ENCODE measurements at places on chromosomes 2 and 18.
A peak's percentile ranks its signal among the peaks of the same experiment; 100 is the strongest.

DNA sequence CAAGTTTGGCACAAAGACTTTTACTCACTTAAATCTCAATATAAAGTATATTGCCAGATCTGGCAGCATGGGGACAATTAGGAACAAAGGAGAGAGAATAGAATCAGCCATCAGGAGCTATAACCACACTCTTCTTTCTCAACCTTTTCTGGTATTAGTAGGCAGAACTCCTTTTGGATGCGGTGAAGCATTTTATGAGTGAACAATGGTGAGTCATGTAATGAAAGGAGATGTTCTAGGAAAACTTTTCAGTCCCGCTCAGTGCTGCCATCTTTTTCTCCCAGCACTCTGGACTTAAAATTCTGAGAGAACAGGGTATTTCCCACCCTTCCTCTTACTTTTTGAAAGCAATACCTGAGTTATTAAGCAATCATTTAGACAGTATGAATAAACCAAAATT, 32.2 kb downstream of the PLEKHA3 start:
- DNase-seq, result no peak

GRCh38 chr2:215522237-215522636, 86.4 kb upstream of the FN1 start:
- no peak for DNase-seq

DNA sequence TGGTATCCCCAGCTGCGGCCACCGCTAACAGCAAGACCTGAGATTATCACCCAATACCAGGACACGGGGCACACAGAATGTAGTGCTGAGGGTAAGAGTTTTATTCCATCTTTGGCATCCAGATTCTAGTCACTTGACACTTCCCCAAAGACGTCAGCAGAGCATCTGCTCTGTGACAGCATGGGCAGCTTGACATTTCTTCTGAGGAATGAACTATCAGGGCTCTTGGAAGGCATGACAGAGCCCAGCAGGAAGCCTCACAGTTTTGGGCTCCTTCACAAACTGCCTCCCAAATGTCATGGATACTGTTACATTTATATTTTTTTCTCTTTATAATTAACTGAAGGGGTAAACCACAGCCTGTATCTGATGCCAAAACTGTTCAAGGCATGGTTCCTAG, 1010.7 kb downstream of the TDRD15 start:
- DNase-seq, result no peak

DNA sequence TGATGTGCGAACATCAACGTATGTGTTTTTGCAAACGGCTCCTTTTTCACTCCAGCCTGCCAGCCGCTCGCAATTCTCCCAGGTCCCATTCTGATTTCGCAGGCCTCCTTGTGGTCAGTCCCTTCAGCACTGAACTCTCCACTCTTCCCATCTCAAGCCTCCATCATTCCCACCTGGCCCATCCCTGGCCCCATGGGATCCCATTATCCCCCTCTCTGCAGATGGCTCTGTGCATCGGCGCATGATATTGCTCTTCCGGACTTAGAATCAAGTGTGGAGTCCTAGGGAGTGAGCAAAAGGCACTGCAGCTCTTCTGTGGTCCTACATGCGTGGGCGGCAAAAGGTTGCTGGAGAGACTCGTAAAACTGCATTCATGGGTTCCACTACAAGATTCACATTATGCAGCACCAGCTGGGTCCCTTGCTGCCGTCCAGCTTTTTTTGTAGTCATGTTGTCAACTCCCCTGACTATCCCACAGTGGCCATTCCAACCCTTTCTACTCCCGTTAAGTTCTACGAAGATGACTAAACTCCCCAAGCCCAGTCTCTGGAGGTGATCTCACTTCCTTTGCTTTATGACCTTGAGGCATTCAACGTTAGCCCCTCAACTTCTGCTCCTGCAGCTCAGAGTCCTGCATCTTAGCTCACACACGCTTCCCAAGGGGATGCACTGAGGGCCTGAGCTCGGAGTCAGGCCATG, 125.3 kb upstream of the NRP2 start:
- no peak for DNase-seq

GRCh38 chr2:236646871-236647270, 77.2 kb downstream of the ACKR3 start:
- no peak for DNase-seq

GRCh38 chr2:187148059-187148714, 299.2 kb upstream of the ZSWIM2 start:
- no peak for DNase-seq

DNA sequence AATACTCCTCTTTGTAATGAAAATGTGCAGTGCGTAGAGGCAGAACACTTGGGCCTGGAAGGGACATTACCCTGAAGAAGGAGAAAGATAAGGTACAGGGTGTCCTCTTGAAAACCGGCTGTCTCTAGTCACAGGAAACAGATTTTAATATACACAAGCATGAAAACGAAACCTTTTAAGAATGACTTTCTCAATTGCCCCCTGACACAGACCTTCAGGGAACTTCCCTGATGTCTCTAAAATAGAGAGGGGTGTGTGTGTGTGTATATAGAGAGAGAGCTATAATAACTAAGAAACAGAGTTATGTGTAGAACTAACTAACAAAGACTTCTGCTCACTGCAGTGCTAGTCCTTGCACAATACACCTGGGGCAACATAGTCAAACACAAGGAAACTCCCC, 780.0 kb downstream of the CNTNAP5 start:
- no peak for DNase-seq

DNA sequence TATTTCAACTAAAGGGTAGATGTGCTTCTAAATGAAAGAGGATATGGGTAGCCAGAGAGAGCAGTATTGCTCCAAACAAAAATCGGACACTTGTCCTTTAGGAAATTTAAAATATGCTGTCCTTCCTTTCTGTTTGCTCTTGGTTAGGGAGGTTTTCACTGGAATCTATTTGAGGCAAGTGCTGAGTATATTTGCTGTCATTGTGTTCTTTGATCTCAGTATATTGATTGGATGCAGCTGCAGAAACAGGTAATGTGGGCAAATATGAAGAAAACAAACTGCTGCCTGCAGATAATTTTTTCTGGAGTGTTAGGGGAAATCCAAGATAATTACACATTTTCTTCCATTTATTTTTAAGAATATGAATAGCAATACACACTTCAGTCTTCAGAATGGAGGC, 410.2 kb downstream of the NCKAP5 start:
- DNase-seq, result no peak

DNA sequence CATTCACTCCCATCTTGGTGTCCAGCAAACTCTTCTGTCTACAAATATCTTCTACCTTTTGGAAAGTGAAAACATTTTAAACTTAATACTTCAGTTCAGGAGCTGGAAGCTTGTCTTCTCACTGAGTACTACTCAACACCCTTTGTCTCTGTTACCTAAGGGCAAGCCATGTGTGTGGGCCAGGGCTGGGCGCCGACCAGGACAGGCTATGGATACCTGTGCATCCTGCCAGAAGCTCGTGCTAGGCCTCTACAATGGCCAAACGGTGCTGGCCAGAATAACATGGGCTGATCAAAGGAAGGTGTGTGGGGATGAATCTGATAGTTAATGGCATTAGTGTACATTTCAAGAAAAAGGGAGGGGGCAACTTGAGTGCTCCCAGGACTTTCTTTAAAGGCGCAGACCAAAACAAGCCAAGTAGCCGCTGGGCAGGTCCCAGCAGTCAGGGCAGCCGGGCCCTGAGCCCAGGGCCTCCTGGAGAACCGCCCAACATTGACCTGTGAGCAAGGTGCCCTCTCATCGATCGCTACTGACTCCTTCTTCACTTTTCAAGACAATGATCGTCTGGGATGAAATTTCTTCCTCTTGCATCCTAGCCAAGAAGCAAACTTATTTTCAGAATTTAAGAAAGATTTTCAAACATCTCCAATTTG, 29.0 kb upstream of the ID2 start:
- DNase-seq, result no peak

DNA sequence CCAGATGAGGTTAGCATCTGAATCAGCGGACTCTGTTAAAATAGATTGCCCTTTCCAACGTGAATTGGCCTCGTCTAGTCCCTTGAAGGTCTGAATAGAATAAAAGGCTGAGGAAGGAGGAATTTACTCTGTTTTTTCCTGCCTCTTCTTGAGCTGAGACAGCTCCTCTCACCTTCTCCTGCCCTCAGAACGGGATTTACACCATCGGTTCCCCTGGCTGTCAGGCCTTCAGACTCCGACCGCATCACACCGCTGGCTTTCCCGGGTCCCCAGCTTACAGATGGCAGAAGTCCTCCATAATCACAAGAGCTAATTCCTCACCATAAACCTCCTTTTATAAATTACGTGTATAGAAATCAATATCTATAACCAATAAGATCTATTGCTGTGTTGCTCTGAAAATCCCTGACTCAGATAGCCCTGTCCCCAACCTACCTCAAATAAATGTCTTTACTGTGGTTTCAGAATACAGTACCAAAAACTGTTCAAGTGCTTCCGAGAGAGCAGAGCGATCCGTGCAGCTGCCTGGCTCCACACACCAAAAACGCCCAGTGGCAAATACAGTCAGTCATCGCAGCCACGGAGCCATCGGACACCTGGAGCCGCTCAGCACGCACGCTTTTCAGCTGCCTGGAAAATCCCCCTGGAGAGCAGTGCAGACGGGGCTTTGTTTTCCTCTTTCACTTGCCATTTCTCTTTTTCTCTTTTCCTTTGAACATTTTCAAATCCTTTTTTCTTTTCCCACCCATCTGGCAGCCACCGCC, 196.9 kb downstream of the NRP2 start:
- no peak for DNase-seq

- DNase-seq, result peak; percentile 2
Measured at GRCh38 chr18:51447351-51448342, 250.2 kb upstream of the MEX3C start.

Measured in SW480 (cell line).